ENCODE measurements at places on chromosomes 4 and X.

GRCh38 chr4:7326693-7327340 is 107.9 kb downstream of the PSAPL1 start:
- DNase-seq: no peak

- no peak for DNase-seq
Observed at GRCh38 chr4:25378437-25378743, 1.3 kb downstream of the ANAPC4 start.

- no peak for DNase-seq
Observed at GRCh38 chr4:1215141-1216075, 33.5 kb downstream of the CTBP1 start.

- no peak for DNase-seq
Observed at GRCh38 chr4:3288571-3289094, 4.2 kb upstream of the RGS12 start.

DNA sequence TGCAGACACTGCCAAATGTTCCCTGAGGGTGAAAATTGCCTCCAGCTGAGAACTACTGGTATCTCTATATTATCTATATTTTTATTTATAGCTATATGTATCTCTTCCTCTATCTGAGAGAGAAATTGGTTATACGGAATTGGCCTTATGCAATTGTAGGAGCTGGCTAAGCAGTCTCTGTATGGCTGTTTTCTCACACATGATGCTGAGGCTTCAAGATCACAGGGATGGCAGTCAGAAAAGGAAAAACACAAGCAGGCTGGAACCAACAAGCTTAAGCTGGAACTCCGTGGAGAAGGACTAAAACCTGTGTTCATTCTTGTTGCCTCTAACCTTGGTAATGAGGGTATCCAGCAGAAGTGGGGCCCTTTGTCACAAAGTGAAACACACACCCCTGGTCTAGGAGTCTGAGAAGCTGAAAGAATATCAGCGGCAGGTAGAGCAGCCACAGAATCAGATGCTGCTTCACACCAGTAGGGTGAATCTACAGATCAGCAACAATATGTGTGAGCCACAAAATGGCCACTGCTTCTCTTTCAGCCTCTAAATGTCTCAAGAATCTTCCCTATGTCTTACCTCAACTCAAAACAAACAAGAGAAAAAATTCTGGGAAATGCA is 166.5 kb upstream of the PPP1R2C start:
- no peak for DNase-seq
